ENCODE measurements at places on chromosomes 1 and 21.

- no peak for DNase-seq
Observed at GRCh38 chr1:49204720-49205119, 428.0 kb upstream of the BEND5 start.

- DNase-seq: no peak
Observed at GRCh38 chr1:15940110-15941043, 35.5 kb downstream of the ZBTB17 start.

GRCh38 chr1:201562257-201562656 lies 23.3 kb downstream of the NAV1 start:
- no peak for DNase-seq

DNA sequence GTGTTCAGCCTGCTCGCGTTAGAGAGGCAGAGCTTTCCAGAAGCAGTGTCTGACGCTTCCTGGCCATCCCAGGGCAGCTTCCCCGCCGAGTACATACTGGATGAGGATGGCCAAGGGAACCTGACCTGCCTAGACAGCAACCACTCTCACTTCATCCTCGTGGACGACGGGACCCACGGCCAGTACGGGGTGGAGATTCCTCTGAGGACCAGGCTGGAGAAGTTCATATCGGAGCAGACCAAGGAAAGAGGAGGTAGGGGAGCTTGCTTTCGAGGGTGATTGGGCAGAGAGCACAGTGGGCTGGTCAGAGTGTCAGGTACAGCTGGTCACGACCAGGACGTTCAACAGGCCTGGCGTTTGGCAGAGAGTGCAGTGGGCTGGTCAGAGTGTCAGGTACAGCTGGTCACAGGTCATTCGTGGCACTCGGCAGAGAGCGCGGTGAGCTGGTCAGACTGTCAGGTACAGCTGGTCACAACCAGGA lies 22.4 kb downstream of the TRPM2 start:
- DNase-seq: no peak

- no peak for DNase-seq
Observed at GRCh38 chr1:53174971-53175913, 21.4 kb upstream of the CPT2 start.

DNA sequence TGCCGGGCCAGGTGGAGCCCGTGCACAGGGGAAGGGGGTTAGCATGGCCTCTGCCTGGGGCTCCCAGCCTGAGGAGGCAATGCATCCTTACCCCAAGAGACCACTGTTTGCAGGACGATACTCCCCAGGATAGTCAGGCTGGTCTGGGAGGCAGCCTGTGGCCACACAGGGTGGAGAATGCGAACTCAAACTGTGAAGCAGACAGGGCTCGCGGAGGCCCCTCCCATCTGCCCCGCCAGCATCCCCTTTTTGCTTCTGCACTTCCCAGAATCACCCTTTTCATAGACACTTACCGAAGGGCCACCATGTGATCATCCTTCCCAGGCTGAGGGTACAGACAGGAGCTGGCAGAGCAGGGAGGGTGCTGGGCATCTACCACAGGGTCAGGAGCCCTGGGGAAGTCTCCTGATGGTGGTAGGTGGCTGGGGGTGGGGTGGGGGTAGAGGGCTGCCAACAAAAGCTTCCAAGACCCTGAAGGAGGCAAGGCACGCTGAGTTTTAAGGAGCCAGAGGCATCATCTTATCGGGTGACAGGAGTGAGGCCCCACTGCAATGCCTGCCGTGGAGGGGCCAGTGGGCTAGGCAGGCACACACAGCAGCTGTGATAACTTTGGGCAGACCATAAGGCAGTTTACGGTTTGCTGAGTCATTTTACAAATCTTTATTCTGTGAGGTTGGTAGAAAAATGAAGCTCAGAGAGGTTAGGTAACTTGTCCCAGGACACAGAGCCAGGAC lies 31.3 kb upstream of the BTG2 start:
- no peak for DNase-seq

- DNase-seq: peak; percentile 92
Observed at GRCh38 chr1:234478481-234479309, at the start of gene TARBP1. TSS of gene TARBP1 (minus strand) at chr1:234479179. CDS start at chr1:234479103, 76 bp downstream.

DNA sequence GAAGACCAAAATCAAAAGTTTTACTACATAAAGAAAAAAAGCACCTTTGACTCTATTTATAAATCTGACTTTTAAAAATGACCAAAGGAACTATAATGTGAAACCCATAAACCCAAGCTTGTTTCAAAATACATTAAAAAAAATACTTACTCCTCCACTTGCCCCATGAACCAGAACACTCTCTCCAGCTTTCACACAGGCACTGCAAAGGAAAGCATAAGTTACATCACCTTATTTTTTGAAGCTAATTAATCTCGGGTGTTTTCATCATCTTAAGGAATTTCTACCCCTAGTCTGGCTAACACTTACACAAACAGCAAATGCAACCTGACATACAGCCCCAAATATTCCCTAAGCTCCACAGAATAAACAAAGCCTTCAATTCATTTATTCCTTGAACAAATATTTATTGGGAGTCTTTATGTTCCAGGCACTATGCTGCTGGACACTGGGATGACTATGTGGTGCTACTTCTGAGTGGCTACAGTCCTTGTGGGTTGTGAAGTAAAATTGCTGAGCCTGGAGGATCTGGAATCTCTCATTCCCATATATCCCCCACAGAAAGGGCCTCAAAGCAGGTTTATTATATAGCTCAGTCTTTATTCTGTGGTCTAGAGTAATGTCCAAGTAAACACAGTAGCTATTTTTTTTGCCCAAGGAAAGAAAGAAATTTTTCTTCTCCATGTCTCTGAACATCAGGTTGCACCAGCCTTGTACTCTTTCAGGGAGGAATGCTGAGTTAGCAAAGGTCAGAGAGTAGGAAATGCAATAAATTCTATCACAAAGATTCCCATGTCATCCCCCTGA lies 18.2 kb downstream of the CRYZ start:
- no peak for DNase-seq

- no peak for DNase-seq
Observed at GRCh38 chr1:33021567-33022431, 14.9 kb downstream of the AK2 start.

DNA sequence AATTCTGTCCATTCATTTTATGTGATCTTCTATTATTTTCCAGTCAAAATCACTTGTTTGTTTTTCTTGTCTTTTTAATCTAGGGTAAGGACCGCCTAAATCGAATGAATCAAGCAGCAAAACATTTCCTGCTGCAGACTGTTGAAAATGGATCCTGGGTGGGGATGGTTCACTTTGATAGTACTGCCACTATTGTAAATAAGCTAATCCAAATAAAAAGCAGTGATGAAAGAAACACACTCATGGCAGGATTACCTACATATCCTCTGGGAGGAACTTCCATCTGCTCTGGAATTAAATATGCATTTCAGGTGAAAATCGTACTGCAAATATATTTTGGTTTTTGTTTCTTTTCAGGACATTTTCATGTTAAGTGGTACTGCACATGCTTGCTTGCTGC lies 20.5 kb downstream of the CLCA4 start:
- no peak for DNase-seq

DNA sequence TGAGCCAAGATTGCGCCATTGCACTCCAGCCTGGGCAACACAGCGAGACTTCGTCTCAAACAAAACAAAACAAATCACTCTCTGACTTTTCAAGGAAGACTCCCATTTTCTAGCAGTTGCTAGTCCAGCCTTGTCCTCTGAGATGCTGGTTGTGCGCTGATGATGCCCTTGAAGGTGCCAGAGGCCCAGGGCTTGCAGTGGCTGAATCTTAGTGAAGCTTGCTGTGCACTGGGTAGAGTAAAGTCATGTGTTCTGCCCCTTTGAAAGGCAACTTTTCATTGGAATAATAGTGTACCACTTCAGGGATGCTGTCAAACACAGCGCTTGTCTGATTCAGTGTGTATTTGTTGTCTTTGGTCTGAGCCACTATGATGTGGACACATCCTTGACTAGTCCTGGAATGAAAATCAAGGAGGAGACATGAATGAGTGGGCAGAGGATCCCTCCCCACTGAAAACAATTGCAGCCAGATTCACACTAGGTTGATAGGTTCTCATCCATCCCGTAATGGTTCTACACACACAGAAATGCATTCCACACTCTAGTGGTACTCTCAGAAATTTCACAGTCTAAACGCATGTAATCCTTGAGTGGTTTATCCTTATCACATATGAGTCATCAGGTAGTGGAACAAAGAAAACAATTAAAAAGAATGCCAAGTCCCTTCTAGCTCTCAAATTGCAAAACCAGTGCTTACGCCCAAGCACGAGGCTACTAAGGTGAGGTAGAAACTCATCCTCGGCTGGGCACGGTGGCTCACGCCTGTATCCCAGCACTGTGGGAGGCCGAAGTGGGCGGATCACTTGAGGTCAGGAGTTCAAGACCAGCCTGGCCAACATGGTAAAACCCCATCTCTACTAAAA lies 17.8 kb upstream of the TDRD10 start:
- no peak for DNase-seq

GRCh38 chr1:154860156-154860870 lies 9.8 kb downstream of the KCNN3 start:
- peak; percentile 80 for DNase-seq

All from germinal center (tissue), 1 donor.